Mammary epithelial cell (primary cell): ENCODE measurements at places on chromosomes 5 and 9. TPM values are rescaled to one million over a fixed set of nuclear protein-coding genes. Genes with fewer than 3 reads are reported as not detected.

DNA sequence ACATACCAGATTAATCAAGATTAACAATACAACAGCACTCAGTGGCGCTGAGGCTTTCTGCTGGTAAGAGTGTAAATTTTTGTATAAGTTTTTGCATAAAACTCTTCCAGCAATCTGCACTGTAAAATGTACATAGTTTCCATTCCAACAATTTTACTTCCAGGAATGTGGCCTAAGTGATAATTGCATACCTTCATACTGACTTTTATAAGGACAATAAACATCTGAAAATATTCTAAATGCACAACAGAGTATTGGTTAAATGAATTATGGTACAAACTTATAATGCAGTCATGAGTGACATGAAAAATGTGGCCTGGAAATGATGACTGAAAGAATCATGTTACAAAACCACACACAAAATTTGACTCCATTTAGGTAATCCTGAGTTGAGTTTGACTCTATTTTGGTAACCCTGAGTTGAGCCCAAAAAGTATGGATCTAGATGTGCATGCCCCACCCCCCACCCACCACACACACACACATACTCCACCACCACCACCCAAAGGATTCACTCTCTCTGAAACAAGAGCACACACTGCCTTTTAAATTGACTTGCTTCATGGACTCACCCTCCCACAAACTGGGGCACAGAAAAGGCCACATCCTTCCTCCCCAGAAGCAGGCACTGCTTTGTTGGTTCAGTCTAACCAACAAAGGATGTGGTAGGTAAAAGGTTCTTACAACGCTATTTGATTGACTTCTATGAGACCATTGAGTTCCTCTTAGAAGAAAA is 137.6 kb downstream of the SUSD1 start:
- no peak for DNase-seq

DNA sequence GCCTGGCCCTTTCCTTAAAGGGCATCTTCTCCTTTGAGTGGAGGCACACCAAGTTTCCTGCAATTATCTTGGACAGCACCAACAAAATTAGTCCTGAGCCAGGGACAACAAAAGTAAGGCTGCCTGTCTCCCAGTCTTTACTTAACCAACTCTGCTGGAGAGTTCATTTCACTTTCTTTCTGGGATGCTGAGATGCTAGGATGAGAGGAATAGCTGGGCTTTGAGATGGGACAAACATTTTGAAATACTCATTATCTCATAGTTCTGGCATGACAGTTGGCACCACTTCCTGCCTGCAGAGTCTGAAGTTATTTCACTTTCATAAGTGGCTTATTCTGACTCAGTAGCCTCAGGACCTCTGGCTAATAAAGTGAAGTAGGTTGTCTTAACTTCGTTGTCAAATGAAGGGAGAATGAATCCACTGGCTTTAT is 157.0 kb downstream of the C9orf152 start:
- peak; percentile 91 for DNase-seq

GRCh38 chr5:40308867-40309266 is 370.8 kb upstream of the PTGER4 start:
- no peak for DNase-seq

DNA sequence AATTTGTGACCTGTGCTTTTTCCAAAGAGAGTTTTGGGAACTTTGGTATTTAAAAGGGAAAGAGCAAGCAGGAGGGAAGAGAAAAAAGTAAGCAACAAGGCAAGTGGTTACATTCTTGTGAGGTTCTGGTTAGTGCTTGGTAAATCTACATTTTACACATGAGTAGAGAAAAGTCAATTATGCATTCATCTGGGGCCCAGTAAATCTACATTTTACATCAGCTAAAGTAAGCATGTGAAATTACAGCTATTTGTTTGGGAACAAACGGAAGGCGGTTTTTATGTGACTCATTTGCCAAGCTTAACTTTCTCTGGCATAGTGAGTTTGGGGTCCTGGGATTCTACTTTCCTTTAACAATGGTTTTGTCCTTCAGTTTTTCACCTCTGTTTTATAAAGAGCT is 102.2 kb downstream of the SNX18 start:
- DNase-seq = no peak

DNA sequence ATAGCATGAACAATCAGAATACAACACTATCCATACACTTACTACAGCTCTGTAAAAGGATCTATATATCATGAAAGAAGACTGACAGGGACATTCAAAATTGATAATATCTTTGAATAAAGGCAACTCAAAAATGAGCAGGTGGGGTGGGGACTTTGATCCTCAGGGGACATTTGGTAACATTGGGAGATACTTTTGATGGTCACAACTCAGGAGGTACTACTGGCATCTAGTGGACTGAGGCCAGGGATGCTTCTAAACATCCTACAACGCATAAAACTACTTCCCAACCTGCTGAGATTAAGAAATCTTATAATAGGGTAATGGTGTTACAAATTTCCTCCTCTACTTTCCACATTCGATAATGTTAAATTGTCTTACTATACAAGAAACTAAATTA is 243.9 kb downstream of the ARL15 start:
- DNase-seq = no peak

- DNase-seq = peak; percentile 35
Measured at GRCh38 chr5:122704247-122705036, 70.4 kb upstream of the SNX2 start.

GRCh38 chr9:16401701-16402100 is 468.8 kb downstream of the BNC2 start:
- no peak for DNase-seq

Gene BNC2
- total RNA-seq = 0.09 TPM in 1 of 2 replicates, not detected in the other

Gene DOCK8
- 5.0 TPM for total RNA-seq

Gene SPINK4
- total RNA-seq = not detected

Gene CERT1
- total RNA-seq = 27.5 and 29.5 TPM in 2 replicates

- no peak for DNase-seq
Measured at GRCh38 chr5:172351240-172351778, 67.7 kb upstream of the UBTD2 start.

Gene IFNK
- not detected for total RNA-seq

Gene FAM221B
- total RNA-seq = not detected

Gene C9
- total RNA-seq = not detected in 2 replicates

DNA sequence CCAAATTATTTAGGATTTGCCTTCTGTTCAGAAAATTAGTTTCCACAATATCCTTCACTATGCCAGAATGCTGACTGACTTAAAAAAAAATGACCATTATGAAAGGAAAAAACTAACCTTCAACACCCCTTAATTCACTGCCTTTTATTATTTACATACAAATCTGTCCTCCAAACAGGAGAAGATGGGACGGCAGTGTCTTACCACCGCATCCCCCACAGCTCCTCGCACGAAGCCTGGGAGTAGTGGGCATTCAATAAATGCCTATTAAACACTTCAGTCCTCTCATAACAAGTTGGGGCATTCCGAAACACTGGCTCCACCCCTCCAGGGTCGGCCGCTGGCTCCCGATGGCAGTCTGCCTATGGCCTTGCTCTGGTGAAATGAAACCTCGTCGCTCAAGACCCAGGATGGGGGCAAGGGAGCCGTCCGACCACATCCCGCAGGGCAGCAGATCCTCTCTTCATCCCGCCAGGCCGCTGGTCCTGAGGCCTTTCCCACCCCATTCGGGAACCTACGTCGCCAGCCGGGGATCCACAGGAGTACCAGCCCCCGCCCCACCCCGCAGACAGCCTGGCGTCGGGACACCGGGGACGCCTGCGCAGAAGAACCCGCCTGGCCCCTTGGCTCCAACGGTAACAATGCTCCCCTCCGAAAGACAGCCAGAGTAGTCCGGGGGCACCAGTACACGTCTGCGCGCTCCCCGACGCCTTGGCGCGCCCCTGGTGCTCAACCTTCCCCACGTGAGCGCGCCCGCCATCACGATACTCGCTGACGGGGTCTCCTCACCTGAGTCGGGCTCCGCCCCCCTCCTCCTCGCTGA is 613 bp downstream of the ZBTB5 start:
- DNase-seq = peak; percentile 85

DNA sequence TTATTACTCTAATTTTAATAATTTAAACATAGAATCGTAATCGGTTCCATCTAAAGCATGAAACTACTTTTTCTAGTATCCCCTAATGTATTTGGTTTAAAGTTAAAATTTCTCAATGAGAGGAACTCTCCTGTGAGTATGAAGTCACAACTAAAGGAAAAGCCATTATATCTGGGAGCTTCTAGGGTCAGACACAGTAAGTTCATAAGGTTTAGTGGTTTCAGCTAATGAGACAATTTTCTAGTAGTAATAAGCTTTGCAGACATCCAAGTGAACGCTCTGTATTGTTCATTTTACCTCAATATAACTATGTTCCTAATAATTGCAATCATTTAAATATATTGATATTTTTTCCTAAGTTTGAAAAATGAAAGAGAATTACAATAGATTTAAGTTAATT is 364.4 kb upstream of the CDH9 start:
- no peak for DNase-seq

GRCh38 chr5:111699324-111699723 is 57.7 kb downstream of the NREP start:
- DNase-seq = peak; percentile 34

Gene SMAD5
- 83.9 and 84.2 TPM in 2 replicates for total RNA-seq

- DNase-seq = no peak
Measured at GRCh38 chr9:114834386-114834785, 28.5 kb upstream of the TNFSF15 start.

- DNase-seq = no peak
Measured at GRCh38 chr5:93346301-93346700, 234.7 kb downstream of the NR2F1-AS1 start.

Gene LRRC19
- total RNA-seq = not detected

DNA sequence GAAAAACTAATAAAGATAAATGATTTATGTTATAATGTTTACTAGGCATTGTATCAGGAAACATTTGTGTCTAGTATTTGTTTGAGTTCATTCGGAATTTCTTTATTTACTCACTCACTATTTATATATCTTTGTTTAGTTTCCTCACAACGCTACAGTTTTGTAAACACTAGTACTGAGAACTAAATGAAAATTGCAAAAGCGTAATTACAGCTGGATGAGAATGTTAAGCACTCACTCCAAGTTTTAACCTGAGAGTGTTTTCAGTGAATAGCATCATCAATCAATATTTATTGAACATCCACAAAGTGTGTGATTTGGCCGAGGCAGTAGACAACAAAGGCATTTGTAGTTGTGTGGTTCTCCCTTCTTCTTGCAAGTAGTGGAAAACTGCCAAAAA is 969.6 kb upstream of the DMAC1 start:
- no peak for DNase-seq

Gene LCN9
- total RNA-seq = not detected

Gene SNCB
- total RNA-seq = 0.35 and 1.2 TPM in 2 replicates

DNA sequence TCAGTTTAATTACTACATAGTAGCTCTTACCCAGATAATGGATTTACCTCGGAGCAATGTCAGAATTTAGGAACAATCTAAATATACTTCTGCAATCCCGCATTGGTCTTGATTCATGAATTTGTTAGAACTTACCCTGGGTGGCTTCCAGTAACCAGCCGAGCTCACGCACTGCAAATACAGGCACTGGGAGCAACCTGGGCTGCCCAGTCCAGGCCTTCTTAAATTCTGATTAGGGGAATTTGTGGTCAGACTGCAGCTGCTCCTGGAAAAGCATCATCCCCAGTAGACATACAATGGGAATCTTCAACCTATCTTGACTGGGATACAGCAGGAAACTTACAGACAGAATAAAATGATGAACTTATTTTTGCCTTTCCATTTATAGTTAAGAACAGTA is 270.3 kb downstream of the SPOCK1 start:
- DNase-seq = no peak

- DNase-seq = no peak
Measured at GRCh38 chr5:124902097-124902821, 155.8 kb upstream of the ZNF608 start.

Gene GMCL2
- total RNA-seq = not detected

Gene ABLIM3
- 36.1 and 38.6 TPM in 2 replicates for total RNA-seq

Gene SHLD3
- total RNA-seq = 2.8 TPM

GRCh38 chr9:3842839-3843238 is 317.0 kb upstream of the RFX3 start:
- DNase-seq = no peak
